ENCODE measurements at places on chromosomes 11 and 22.

GRCh38 chr11:85359859-85360258 is 267.3 kb downstream of the DLG2 start:
- DNase-seq = no peak

GRCh38 chr22:46162771-46163556 is 12.6 kb downstream of the PPARA start:
- DNase-seq = no peak

DNA sequence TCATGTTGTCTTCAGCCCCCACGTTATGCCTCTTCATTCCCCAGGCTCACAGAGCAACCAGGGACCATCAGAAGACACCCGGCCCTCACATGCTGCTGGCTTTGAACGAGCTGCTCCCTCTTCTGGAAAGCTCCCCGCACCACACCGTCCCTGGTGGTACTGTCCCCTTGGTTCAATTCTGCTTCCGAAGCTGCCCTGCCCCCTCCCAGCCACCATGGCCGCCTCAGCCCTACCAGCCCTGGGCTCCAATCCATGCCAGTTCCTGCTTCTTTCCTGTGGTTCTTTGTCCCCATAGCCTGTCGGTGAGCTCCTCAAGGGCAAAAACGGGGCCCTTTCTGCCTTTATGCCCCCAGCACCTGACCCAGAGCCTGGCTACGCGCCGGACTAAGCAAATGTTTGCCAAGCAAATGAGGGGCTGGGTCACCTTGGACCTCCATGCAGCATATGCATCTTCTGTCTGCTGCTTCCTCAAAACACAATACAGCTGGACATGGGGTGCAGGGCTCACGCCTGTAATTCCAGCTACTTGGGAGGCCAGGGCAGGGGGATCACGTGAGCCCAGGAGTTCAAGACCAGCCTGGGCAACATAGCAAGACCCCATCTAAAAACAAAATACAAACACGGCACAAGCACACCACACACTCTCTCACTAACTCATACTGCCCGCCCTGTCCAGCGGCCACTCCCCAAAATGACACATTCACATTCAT is 21.3 kb downstream of the TNKS1BP1 start:
- DNase-seq = no peak

DNA sequence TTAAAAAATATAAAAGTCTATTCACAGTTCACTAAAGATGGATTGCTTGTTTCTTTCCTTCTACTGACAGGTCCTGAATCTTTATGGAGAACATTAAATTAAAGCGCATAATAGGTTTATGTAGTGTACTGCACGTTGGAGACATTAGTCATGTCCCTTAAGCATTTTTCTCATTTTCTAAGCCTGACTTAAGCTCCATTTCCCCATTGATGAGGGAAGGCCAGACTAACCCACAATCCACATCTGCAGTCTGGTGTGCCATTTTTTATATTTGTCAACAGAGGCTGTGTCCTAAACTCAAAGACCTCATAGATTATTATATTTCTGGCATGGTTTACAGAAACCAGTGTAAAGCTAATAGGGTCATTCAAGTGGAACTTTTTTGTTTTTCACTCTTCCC is 39.9 kb downstream of the CADM1 start:
- no peak for DNase-seq

GRCh38 chr11:96288915-96289314 is 54.1 kb downstream of the MAML2 start:
- DNase-seq = no peak

DNA sequence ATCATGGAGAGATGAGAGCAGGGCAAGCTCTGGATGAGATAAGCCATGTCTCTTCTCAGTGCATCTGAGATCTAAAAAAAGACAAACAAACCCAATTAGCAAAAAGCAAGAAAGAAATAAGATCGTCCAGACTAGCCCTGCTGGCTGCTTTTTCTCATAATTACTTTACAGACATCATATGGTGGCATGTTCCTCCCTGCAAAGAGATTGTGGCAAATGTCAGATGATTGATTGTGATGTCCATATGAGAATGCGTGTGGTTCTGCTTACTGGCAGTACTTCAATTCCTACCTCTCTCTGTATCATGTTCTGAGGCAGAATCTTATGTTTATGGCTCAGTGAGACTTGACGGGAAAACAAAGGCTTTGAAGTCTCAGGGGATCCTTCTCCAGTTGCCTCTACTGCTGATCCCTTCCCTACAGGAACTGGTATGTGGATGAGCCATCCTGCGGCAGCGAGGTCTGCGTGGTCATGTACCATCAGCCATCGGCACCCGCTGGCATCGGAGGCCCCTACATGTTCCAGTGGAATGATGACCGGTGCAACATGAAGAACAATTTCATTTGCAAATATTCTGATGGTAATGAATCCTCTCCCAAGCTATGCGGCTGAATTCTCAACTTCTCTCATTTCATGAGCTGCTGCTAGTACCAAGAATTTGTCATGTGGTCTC is 8.8 kb downstream of the LAYN start:
- DNase-seq = no peak

DNA sequence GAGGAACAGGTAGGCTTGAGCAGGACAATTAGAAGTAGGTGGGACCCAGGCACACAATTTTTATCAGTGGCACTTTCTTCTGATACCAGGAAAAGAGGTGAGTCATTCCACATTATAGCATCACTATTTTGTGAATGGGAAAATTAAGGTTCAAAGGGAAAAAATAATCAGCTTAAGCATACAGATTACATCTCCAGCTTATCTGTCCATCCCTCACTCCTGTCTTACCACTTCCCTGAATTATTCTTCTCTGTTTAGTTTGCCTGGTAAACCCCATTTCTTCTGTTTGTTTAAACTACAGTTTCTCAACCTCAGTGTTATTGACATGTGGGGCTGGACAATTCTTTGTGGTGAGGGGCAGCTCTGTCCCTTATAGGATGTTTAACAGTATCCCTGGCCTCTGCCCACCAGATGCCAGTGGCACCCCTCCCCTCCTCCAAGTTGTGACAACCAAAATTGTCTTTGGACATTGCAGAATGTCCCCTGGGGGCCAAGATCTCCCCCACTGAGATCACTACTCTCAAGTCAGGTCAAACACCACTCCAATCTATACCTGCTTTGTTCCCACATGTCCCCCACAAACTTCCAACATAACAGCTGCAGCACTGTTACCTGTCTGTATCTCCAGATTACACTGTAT is 8.5 kb upstream of the XBP1 start:
- DNase-seq = no peak

DNA sequence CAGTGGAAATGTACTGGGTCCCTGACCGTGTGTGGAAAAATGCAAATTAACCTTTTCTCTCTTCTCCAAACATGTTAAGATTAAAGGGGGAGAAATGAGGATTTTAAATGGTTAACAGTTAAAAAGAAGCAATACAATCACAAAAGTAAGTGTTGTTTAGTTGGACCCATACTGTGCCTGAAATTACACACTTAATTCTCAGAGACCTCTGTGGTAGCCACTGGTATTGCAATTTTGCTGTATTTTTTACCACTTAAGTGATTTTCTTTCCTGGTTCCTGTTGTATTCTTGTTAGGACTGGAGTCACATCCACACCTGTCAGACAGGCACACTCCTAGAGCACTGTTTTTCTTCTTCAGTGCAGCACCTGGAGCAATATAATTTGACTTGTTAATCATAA is 179.6 kb upstream of the PDGFD start:
- DNase-seq = peak; percentile 60

DNA sequence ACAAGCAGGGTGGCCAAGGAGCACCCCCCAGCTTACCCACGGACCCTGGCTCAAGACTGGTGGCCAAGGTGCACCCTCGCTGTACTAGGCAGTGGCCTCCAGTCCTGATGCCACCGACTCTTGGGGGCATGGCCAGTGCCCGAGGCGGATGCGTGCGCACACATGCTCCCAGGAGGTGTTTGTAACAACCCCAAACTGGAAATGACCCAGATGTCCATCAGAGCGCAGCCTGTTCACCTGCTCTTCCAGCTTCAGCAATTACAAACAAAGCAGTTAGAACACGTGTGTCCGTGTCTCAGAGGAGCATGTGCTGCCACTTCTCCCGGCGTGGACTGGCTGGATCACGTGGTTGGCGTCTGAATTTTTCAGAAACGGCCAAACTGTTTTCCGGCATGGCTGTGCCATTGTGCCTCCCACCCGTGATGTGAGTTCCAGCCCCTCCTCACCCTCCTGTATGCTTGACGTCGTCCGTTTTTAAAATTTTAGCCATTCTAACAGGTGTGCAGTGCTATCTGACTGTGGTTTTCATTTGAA is 7.1 kb upstream of the MUC6 start:
- DNase-seq = no peak

GRCh38 chr11:117910525-117910924 is 18.7 kb downstream of the TMPRSS13 start:
- no peak for DNase-seq

DNA sequence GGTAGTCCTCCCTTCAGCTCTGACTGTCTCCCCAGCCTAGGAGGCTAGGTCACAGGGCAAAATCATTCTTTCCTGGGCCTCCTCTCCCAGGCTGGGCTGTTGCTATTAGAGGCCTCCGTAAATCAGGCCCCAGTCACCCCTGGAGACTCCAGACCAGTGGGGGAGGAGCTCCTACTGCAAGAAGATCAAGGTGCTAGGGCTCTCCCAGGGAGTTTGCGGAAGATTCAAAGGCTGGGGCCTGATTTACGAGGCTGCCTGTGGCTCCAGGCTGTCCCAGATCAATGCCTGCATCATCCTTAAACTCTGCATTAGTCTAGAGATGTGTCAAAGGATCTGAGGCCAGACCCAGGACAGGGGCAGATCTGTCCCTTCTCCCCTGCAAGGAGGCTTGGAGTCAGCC is 346.2 kb downstream of the TENM4 start:
- DNase-seq = no peak

DNA sequence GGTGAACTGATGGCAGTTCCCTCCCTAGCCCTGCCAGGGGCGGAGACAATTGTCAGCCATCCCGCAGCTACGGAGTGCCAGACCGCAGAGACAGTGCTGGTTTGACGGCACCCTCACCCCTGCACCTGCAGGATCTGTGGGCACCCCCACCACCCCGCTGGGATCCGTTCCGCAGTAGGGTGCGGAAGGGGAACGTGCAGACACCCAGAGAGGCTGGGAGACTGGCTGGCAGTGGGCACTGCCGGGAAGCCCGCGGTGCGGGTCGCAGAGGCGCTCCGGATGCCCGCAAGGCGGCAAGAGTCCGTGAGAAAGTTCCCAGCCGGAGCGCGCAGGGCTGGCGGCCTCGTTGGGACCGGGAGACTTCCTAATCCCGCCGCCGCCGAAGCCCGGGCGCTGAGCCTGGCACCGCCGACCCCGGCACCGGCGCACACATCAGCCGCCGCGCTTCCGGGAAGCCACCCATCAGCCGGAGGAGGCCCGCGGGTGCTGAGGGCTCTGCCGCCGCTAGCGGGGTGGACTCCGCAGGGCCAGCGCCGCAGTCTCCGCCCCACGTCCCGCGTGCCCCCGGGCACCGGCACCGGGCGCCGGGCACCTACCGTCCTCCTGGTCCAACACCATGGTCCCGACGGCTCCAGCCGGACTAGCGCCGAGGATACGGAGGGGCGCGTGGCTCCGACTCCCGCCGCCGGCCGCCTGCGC is 4.3 kb upstream of the LMO1 start:
- DNase-seq = no peak

DNA sequence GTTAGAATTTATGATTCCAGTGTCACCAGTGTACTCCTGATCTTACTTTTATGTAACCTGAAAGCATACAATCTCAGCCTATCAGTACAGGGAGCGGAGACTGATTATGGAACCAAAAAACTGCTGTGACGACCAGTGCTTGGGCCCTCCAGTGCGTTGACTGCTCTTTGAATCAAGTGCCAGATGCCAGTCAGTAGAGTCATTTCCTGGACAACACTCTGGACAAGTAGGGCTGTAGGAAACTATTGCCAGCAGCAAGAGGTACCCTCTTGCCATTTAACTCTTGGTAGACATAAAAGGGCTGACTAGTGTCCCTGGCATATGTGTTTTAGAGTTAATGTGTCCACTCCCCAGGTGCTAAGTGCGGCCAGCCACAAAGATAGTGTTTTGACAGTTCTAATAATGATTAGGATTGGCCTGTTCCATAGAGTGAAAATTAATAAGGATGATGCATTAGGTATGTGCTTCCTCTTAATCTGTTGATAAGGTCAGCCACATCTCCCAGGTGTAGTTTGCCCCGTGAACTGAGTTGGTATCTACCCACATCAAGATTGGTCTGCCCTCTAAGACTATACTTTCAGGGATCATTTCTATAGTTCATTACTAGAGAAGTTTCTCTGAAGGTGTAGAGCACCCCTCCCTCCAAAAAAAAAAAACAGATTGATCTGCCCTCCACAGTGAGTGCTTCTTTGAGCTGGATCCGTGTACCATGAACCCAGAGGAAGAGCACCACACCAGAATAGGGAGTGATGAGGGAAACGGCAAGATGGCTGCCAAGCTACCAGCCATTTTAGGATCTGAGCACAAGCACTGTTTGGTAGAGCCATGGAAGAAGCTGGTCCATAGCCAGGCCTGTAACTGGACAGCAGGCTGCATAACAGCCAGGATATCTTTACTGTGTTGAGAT is 20.7 kb upstream of the AIFM3 start:
- DNase-seq = no peak

GRCh38 chr11:35734669-35735410 is 72.3 kb downstream of the TRIM44 start:
- DNase-seq = no peak

DNA sequence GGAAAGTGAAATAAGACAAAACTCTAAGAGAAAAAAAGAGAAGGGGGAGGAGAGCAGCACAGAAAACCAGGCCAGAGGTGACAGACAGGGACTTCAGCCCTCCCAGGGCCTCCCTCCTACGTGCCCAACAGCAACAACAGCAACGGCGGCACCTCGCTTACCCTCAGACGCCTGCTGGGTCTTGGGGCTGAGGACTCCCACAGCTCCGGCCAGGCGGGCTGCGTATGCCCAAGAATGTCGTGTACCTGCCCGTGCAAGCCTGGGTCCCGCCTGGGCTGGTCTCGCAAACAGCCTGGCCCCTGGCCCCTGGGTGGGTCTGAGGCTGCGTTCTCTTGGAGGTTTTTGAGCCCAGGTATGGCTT is 30.5 kb downstream of the ARAP1 start:
- no peak for DNase-seq

DNA sequence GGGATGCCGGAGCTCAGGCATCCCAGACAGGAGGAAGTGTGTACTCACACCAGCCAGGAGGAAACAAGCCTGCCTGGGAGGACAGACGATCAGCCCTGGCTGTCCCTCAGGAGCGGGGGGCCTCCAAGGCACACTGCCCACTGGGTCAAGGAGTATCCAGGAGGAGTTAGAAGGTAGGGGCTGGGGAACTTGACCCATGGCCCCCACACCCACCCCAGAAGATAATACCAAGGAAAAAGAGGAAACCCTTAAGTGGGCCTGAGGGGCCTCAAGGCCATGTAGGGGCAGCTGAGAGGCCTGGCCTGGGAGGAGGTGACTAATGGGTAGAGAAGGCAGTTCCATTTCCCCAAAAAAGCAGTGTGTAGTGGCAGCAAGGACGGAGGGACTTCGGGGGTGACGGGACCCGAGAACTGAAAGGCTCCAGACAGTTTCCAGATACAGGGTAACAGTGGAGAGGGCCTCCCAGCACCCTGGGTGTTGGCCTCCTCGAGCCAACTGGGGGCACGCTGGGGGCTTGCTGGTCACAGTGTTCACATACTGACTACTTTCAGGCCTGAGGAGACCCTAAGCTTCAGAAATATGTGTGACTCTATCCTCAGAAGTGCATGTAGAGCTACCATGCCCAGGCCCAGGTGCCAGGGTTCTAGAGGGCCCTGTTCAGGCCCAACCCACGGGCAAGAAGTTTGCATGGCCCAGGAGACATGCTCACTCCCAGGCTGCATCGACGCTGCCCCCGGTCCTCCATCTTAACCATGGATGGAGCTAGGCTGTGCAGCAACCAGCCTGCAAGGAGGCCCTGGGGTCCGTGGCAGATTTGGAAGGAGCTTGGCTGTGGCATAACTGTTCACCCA is 75.7 kb upstream of the PITPNB start:
- DNase-seq = no peak

GRCh38 chr11:47593492-47593933 is 698 bp downstream of the C1QTNF4 start:
- DNase-seq = no peak
